ENCODE measurements at places on chromosomes 2 and 18.

GRCh38 chr18:25305584-25305983, 46.4 kb downstream of the ZNF521 start:
- DNase-seq = no peak

DNA sequence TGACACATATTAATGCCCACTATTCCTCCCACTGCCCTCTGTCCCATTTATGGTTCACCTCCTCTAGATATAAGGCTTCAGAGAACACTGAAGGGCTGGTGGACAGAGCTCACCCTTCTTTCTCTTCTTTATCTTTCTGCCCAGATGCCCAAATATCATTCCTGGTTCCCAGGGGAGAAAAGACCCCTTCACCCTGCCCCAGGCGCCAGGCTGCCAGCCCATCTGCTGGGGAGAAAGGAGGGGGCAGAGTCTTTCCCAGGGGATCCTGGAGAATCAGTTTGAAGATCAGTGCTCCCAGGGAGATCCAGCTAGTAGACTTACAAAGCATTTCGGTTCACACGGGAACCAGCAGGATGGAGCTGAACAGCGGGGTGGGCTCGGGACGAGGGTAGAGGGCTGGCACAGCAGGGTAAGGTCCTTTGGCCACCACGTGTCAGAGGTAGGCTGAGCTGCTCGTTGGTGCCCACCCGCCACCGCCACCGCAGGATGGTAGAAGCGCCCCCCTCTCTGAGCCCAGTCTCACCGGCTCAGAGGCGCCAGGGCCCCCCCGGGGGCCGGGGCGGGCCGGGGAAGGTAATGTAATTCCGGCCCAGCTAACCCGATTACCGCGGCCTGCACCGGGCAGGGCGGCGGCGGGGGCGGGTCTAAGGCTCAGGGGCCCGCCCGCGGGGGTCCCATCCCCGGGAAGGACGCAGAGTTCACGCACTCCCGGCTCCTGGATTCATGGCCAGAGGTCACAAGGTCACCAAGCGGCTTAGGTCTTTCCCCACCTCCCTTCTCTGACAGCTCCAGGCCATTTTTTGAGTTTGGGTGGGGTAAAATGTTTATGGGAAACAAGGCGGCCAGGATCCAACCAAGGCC, 1.3 kb upstream of the TLX2 start:
- no peak for DNase-seq

- DNase-seq = peak; percentile 41
Observed at GRCh38 chr2:74511104-74511989, 2.9 kb upstream of the TLX2 start.

DNA sequence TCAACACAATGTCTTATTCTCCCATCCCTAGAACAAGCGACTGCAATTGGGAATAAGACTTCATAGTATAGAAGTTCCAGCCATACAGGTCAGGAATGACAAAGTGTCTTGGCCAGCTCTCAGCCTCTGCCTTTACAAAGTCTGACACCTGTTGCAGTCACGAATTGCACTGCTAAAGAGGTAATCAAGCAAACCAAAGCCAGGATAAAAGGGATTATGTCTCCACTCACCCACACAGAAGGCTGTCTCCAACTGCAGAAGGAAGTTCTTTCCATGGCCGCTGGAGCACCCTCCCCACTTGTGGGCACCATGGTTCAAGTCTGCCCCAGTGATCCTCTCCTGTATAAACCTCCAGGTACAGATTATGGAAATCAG, 114.8 kb upstream of the PKDCC start:
- peak; percentile 27 for DNase-seq
